ENCODE measurements at places on chromosomes 5 and 9.

- no peak for DNase-seq
These were observed 214.2 kb downstream of the ELAVL2 start for GRCh38 chr9:23611869-23612268.

GRCh38 chr9:22452415-22453010 lies 5.9 kb downstream of the DMRTA1 start:
- DNase-seq, result no peak

DNA sequence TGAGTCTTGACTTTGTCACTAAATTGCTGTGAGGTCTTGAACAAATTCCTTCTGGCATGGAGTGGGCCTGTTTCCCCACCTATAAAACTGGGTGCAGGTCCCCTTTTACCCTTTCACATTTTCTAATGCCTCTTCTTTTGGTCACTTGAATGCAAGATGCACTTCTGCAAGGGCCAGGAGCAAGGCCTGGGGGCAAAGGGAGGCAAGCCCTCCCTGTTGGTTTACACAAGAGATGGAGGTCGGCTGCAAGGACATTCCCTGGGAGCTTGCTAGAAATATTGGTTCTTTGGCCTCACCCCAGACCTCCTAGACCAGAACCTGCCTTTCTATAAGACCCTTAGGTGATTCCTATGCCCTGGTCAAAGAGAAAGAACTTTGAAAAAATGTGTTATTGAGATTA lies 5.8 kb downstream of the FOXE1 start:
- no peak for DNase-seq

- no peak for DNase-seq
These were observed 41.4 kb upstream of the IL7R start for GRCh38 chr5:35815089-35815936.

GRCh38 chr5:35853631-35854030 lies 3.1 kb upstream of the IL7R start:
- DNase-seq, result peak; percentile 21

DNA sequence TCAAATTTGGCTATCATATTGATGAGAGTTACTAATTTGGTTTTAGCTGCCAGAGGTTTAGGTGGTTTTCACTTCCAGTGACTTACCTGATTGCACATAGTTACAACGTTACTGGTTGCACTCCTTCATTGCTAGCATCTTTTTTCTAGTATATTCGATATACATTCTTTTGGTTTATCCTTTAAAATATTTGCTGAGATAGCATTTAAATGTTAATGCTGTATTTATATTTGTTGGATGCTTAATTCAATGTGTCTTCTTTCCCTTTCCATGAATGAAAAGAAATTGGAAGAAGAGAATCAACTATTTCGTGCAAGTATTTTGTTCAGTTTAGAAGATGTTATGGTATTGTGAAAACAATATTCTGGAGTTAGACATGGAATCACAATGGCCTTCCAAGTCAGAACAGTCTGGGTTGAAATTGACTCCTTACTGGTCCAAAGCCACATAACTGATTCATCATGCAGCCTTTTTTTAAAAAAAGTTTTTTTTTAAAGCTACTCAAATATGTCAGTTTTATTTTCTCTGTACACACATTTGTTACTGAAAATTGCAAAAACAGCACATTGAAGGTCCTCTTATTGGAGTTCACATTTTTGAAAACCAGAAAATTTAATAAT lies 2.2 kb downstream of the SPIN1 start:
- no peak for DNase-seq

- DNase-seq, result no peak
These were observed 37.5 kb downstream of the ZNF618 start for GRCh38 chr9:113913426-113914195.

Measured in activated naive CD4-positive, alpha-beta T cell (primary cell).